ENCODE measurements at places on chromosomes 7 and 10.

DNA sequence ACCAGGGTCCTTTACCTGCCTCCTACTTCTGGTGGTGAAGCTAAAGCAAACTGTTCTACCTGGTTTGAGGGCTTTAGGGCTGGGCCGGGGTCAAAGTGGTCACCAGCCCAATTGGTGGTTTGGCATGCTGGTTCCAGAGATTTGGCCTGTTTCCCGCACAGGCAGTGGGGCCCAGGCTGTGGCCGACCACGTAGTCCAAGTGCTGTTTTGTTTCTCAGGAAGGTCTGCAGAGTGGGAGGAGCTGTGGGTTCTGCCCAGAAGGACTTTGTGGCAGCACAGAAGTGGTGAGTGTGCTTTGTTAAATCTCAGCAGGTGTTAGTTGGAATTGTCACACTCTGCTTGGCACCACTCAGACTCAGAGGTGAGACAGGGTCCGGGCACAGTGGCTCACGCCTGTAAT, 85.8 kb downstream of the MKX start:
- DNase-seq: no peak

DNA sequence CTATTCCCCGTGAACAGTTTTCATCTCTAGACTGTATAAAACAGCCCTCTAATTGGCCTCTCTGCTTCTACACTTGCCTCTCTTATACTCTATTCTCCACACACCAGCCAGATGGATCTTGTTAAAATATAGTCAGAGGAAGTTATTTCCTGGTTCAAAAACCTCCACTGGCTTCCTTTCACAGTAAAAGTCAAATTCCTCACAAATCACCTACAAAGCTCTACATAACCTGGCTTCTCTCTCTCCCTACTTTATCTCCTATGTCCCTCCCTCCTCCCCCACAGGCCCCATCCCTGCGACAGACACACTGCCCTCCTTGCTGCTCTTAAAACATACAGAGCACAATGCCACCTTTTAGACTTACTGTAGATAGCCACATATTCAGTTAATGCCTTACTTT, 60.1 kb downstream of the TPK1 start:
- DNase-seq: no peak

DNA sequence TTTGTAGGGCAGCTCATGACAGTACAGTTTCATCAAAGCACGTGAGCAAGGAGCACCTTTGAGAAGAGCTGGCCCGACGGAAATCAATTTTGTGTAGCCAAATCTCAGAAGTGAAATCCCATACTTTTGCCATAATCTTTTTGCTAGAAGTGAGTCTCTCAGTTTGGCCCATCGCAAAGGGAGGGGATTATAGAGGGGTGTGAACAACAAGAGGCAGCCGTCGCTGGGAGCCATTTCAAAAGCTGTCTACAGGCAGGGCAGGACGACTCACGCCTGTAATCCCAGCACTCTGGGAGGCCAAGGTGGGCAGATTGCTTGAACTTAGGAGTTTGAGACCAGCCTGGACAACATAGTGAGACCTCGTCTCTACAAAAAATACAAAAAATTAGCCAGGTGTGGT, 599.8 kb downstream of the GALNT17 start:
- DNase-seq: no peak

DNA sequence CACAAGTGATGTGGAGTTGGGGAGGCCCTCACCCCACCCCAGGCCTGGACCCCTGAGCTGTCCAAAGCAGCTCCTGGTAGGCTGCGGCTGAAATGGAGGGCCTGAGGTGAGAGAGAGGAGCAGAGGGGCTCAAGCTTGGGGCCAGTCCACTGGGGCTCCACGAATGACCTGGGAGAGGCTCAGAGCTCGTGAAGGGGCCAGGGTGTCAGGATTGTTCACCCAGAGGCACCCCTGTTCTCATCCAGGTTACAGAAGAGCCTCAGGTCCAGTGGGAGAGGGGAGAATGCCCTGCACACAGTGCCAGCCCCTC, 102.2 kb upstream of the RET start:
- DNase-seq: no peak

DNA sequence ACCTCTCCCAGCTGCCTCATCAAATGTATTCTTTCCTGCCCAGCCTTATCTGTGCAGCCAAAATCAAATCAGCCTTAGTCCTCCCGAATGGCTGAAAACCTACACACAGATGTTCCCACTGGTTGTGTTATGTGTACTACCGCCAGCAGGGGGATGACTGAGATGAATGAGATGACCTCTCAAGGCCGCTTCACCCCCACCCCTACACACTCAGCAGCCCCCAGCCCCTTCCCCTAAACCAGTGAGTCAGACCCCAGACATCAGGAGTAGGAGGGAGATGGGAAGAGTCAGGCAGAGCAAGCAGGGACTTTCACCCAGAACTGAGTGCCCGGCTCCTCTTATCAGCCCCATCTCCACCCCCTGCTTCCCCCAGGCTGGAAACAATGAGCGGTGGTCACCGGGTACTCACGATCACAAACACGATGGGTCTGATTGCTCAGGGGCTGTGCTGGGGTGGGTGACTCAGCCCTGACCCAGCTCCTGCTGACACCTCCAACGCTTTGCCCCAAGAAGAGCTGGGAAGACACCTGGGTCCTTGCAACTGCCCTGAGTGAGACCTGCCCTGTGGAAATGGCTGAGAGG, 6.5 kb upstream of the C10orf105 start:
- no peak for DNase-seq

- peak; percentile 19 for DNase-seq
Observed at GRCh38 chr10:103911021-103911459, 6.9 kb downstream of the STN1 start.

DNA sequence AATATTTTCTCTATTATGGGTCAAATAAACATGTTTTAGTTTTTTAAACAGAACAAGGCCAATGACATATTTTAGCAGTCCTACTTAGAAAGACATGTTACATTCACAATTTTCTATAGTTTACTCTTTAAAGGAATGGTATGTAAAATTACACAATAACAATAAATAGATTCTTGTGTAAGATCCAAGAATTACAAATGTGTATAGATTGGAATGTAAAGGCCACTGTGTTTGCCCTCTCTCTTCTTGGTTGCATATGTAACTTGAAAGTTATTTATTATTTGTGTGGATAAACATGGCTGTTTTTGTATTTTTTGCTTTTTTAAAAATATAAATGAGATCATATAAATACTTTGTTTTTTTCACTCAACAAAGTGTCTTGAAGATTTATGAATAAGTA, 979.3 kb upstream of the CELF2 start:
- DNase-seq: no peak

GRCh38 chr10:112446055-112446854, 459 bp downstream of the ZDHHC6 start:
- DNase-seq: no peak

Measured in GM12891 (cell line).